Adipocyte (in vitro differentiated cells): ENCODE measurements at places on chromosomes 7 and 10.

DNA sequence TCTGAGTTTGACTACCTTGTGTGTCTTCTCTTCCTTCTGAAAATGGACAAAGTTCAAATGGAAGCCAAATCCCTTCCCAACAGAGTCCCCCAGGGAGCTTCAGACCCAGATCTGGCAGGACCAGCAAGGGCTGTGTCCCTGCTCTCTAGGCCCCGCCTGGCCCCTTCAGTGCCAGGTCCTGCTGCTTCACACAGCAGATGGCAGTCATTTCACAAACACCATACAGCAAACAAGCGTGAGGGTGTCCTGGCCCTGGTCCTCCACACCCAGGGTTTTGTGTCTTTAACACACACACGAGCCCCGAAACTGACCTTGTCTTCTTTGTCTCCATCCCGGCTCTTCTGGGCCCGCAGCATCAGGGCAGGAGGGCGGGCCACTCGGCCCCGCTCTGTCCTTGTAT is 145.0 kb downstream of the TCERG1L start:
- DNase-seq = no peak

GRCh38 chr10:79063071-79063491 is 5.7 kb upstream of the ZMIZ1 start:
- DNase-seq = no peak

DNA sequence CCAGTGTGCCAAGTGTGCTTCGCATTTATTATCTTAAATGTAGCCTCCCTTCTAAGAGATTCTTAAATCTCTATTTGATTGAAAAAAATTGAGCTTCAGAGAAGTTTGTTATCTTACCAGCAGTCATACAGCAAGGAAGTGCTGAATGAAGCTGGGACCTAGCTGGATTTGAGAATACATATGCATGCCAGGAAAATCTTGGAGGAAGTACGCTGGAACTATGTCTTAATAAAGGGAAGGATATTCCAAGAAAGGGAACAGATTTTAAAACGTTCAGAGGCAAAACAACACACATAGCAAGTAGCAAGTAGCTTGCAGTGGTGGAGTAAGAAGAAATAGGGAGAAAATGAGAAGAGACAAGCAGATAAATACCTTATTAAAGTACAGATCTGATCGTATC is 1.5 kb downstream of the CFAP70 start:
- DNase-seq = no peak

- no peak for DNase-seq
These were observed 103.9 kb downstream of the SLC37A3 start for GRCh38 chr7:140294454-140294853.

DNA sequence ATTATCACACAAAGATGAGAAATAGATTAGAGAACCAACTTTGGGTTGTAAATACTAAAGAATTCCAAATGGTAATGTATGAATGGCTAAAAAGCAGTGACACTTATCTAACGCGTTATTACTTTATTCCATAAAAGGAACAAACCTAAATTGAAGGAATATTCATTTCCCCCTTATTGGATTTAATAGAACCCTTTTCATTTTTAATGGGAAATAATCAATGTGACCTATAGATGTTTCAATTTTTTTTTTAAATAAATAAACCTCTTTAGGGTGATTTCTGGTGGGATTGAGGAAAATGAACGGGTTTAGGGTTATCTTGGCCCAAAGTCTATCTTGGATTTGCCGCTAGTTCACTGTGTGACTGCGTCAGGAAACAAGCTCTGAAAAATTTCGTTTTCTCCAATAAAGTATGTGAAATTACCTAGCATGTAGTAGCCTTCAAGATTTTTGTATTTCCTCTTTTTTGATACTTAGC is 1.9 kb upstream of the ACBD5 start:
- no peak for DNase-seq

DNA sequence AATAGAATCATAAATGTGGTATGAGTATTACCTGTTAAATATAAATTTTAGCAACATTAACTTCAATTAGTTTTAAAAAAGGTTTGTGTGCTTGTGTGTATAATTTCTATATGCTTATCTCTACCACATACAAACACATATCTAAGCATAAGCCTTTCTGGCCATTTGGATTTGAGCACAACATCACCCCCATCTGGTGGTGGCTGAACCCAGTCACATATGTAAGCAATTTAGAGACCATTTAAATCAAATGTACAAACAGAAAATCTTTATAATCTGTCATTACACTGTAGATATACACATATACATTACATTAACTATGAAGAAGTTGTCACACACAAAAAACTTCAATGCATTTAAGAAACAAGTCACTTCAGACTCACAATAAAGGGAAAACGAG is 31.7 kb downstream of the GPR22 start:
- peak; percentile 43 for DNase-seq

DNA sequence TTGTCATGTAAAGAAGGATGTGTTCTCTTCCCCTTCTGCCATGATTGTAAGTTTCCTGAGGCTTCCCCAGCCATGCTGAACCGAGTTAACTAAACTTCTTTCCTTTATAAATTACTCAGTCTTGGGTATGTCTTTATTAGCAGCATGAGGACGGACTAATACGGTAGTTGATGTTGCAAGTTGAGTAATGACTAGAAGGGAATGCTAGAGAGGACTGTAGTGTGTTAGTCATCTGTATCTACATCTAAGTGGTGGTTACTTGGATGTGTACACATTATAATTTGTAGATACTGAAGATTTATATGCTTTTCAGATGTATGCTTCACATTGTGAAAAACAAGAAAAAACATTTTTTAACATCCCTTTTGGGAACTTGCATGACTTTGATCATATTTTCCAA is 244.6 kb downstream of the POLR1F start:
- no peak for DNase-seq

DNA sequence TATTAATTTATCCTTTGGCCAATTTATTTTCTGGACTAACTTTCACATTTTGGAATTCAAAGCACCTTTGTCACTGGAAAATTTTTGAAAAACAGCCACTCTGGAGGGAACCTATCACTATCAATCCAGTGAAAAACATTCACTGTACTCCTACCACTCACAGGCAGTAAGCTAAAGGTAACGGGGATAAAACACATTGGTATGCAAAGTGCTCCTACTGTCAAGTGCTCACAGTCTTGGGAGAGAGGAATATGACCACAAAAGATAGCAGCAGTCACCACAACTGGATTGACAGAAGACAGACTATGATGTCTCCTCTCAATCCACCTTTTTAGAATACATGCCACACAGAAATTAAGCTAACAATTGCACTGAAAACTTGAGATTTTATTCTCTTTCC is 13.3 kb downstream of the GSAP start:
- no peak for DNase-seq

DNA sequence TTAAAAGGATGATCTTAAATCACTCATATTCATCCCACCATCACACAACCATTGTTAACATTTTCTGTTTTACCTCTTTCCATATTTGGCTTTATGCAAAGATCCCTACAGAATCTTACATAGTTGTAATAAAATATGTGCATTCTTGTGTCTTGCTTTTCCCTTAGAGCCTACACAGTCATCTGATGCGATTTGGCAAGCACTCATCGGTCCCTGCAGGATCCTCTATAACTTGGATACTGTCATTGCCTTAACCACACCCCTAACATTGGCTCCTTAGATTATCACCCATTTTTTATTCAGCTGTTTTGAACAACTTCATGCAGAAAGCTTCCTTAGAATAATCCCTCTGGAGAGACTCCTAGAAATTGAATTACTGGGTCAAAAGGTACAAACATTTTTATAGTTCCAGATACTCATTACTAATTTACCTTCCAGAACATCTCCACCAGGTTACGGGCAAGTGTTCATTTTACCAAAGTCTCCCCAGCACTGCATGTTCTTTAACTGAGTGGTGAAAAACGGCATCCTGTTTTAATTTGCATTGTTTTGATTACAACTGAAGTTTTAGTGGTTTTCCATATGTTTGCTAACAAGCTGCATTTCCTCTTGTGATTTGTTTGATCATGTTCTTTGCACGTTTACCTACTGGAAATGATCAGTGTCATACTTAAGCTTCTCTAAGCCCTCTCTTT is 268.3 kb downstream of the GRID1 start:
- no peak for DNase-seq

GRCh38 chr7:152986376-152986775 is 226.8 kb downstream of the ACTR3B start:
- DNase-seq = no peak

GRCh38 chr10:15742836-15743235 is 23.1 kb upstream of the ITGA8 start:
- peak; percentile 10 for DNase-seq

- DNase-seq = no peak
These were observed 2.2 kb upstream of the VSTM4 start for GRCh38 chr10:49117376-49118070.

GRCh38 chr7:169276-170172 is 22.8 kb upstream of the FAM20C start:
- DNase-seq = no peak

DNA sequence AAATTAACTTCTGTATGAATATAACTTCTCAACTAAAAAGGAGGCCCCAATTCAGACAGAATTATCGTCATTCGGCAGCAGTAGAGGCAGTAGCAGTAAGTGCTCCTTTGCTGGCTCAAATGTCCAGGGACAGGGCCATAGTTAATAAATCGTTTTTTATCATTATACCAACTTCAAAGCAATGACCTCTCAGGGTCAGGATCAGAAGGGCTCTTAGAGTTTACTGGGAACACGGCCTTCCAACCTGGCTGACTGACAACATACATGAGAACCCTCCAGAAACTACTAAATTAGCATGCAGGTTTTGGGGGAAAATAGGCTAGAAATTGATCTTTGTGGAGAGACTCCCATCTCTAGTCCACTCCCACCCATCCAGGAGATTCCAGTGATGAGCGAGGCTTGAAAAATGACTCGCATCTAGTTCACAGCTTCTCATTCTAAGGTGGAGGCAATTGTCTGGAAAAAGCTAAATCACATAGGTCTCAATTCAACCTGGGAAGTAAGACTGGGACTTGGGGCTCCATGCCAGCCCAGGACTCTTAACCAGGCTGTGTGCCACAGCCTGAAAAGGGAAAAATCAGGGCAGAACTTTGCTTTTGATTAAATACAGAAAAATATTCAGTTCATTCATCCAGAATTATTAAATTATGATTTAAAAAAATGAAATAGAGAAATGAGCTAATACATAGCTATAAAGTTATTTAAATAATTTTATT is 84.6 kb downstream of the ABLIM1 start:
- DNase-seq = no peak

GRCh38 chr7:158354861-158355260 is 232.8 kb downstream of the PTPRN2 start:
- DNase-seq = no peak

GRCh38 chr7:100486111-100486636 is 2.4 kb downstream of the NYAP1 start:
- DNase-seq = no peak

DNA sequence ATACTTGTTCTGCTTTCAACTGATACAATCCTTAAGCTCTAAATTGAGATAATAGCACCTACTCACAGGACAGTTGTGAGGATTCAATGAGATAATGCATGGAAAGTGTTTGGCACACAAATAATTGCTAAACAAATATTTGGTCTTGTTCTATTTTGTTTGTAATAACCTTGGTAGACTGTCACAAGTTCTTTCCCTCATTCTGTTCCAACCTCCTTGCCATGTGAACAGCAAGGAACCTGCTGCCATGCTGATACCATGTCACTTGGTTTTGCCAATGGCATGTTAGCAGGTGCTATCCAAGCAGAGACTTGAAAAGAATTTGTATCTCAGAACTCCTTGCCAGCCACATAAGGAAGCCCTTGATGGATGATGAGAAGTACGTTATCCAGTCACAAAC is 24.8 kb upstream of the TECTB start:
- no peak for DNase-seq

GRCh38 chr7:22146961-22147512 is 201.3 kb upstream of the CDCA7L start:
- peak; percentile 46 for DNase-seq

DNA sequence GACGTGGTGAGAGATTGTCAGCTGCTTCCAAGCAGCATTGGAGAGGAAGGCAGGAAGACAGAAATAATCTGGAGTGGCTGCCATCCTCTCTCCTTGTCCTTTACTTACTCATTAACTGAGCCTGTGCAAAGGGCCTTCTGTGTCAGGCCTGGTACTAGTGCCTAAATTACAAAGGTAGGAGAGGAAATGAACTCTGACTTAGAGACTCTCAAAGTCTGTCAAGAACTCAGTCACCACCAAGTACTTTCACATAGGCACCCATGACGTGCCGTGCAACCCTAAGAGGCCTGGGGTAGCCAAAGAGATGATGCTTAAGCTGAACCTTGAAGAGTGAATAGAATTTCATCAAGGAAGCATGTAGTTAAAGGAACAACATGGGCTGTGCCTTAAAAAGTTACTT is 866.9 kb downstream of the LRMDA start:
- no peak for DNase-seq

DNA sequence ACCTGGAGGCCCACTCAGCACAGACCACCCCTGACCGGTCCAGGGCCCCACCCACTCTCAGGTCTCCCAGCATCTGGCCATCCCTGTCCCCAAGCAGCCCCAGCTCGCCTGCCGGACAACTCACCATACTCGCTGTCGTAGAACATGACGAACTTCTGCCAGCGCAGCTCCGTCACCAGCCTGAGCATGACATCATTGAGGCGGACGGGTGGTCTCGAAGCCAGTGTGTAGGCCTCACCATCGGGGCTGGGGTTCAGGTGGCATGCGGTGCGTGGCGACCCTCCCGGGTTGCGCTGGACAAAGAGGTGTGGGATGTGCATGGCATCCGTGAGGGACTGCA is 160.4 kb downstream of the GRID1 start:
- DNase-seq = no peak

- DNase-seq = no peak
These were observed 23.3 kb downstream of the SLC13A4 start for GRCh38 chr7:135704698-135705097.

DNA sequence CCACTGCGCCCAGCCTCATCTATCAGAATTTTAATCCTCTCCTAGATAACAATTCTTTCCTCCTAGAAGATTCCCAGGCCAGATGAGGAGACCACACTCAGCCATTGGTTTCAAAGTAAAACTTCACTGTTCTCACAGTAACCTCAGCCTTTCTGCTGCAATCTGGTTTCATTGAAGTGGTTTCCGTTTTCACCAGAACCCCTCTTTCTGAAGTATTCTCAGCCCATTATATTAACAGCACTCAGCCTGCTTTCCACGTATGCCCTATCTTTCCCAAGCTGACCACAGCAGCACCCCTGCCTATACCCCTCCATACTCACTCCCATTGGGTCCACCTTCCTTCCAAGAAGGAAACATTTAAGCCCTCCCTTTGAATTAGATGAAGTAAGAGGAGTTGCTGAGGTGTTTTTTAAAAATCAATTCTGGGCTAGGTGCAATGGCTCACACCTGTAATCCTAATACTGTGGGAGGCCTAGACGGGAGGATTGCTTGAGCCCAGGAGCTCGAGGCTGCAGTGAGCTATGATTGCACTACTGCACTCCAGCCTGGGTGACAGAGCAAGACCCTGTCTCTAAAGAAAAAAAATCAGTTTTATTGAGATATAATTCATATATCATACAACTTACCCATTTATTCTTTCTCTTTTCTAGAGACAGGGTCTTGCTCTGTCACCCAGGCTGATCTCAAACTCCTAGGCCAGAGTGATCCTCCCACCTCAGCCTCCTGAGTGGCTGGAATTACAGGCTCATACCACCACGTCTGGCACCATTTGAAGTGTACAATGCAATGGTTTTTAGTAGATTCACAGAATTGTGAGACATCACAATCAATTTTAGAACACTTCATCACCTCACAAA is 11.3 kb downstream of the PLAU start:
- no peak for DNase-seq

GRCh38 chr10:96896884-96897589 is 64.9 kb downstream of the LCOR start:
- DNase-seq = peak; percentile 18
